CD4-positive, alpha-beta T cell treated with Interleukin-4 for 1 hour (primary cell): ENCODE measurements at places on chromosomes 2 and 18.

DNA sequence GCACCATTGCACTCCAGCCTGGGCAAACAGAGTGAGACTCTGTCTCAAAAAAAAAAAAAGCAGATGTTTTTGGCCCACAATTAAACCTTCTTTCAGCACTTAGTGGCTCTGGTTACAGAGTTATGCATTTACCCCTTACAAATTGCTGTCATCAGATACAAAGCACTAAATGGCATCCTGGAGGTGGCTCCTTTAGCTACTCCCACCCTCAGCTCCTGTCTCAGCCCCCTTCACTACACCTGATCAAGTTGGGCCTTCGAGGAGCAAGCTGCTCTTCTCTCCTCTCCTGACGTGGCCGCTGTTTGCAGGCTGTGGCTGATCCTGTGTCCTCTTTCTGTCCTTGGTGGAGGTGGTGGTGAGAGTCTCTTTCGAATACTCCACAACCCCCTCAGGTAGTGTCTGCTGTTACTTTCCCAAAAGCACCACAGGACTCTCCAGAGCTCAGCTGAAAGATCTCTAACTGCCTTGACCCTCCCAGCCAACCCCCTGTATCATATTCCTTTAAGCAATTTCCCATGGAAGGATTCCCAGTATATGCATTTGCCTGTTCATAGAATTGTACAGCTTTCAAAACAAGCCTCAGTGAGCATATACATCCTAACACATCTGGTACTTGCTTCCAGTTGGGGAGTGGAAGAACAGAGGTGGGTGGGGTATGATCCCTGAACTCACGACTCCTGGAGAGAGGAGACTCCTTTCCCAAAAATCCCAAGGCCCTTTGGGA, 285.9 kb downstream of the CLIP4 start:
- no peak for DNase-seq

DNA sequence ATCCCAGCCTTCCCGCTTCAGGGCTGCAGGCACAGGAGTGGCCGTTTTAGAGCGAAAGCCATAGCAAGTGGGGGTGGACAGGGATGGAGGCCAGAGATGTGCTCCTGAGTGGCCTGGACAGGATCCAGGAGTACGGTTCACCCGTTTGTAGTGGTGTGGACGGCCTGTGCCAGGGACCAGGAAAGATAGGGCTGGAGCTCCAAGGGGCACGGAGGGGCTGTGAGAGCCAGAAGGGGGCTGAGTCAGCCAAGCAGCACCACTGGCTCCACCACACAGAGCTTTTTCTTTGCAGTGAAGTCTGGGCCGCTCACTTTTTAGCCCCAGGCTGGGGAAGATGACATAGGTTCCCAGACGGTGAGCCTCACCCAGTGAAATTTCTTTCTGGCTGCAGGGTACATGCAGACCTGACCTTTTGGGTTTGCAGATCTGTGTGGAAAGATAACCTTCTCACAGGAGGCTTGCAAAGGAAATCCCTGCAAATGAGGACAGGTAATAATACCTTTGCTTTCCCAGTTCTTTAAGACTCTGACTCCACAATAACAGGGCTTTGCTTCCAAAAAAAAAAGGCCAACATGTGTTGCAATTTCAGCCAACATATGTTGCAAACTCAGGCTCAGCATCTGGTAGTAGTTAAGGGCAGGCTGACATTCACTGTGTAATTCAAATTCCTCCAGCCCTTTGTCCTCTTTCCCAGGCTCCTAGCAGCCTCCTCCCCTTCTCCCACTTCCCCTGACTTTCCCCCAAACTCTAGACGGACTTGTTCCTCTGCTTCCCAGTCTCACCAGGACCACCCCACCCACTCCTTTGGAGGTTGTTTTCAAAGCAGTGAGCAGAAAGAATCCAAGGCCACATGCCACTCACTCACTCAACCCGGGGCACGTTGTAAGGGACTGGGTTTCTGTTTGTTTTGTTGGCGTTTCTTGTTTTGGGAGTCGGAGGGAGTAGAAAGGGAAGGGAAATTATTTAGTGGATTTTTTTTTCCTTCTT, 20.3 kb upstream of the LAPTM4A start:
- no peak for DNase-seq

DNA sequence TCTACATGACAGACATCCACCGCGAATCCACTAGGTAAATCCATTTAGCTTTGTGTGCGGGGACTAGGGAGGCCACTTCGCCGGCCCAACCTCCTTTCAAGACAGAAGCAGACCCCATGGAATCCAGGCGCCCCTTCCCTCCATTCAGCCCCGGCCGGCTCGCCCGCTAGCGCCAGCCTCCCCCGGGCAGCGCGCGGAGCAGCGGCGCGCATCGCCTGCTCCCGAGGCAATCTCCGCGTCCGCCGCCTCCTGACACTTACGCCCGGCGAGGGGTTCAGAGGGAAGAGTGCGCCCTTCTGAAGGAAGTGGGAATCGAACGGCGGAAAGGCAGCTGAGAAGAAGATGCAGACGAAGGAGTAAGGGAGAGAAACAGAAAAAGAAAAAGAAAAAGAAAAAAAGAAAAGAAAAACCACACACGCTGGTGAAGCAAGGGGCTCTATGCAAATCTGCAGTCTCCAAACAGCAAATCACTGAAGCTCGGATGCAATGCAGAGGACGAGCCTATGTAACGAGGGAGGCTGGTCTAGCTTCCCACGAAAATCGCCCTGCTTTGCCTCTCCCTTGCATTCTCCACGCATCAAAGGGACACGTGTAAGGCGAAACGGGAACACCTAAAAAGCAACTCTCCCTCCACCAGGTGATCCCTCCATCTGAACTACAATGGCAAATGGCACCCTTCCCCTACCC, 684.4 kb downstream of the NRXN1 start:
- no peak for DNase-seq

- peak; percentile 19 for DNase-seq
Observed at GRCh38 chr2:37456479-37456878, 112.0 kb downstream of the QPCT start.

DNA sequence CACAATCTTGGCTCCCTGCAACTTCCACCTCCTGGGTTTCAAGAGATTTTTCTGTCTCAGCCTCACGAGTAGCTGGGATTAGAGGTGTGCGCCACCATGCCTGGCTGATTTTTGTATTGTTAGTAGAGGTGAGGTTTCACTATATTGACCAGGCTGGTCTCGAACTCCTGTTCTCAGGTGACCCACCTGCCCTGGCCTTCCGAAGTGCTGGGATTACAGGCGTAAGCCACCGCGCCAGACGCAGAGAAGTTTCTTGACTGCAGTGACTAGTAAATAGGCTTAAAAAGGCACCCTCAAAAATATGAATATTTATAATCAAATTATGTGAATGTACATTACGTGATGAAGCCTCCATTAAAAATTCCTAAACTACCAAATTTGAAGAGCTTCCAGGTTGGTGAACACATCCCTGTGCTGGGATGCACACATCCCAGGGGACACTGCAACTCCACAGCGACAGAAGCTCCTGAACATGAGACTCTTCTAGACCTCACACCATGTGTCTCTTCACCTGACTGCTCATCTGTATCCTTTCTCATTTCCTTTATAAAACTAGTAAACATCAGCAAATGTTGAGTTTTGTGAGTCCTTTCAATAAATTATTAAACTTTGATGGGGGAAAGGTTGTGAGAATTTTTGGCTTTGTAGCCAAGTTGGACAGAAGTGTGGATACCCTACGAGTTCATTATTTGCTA, 203.3 kb upstream of the SPOPL start:
- DNase-seq = no peak

- DNase-seq = no peak
Observed at GRCh38 chr2:174025271-174026121, 60.3 kb upstream of the SP3 start.

- peak; percentile 50 for DNase-seq
Observed at GRCh38 chr2:28356095-28356911, 36.4 kb upstream of the FOSL2 start.

- DNase-seq = no peak
Observed at GRCh38 chr2:30298302-30298701, 67.0 kb downstream of the LBH start.

DNA sequence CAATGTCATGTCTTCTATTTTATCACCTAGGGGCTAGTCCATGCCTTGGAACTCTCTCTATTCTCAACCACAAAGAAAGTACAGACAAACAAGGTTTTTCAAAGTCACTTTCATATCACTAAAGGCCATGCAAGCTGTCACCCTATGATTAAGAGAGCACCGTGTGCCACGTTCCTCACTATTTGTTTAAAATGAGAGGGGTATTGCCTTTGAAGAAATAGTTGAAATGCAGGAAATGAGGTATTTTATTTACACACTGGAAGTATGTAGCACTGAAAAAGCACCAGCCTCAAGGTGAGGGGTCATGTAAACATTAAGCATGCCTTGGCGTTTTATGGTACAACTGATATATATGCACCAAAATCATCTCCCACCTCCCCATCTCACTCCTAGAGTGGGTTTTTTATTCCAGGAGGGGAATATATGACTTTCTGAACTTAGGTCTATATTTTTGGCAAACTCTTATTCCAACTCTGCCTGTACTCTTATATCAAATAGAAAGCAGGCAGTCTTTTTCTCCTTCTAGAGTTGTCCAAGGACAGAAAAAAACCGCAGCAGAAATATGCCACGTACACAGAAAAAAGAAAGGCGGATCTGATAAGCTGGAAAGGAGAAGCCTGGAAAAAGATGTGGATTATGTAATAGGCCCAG, 53.5 kb downstream of the VSNL1 start:
- DNase-seq = no peak

GRCh38 chr2:62381656-62382055, 124.3 kb downstream of the TMEM17 start:
- no peak for DNase-seq

DNA sequence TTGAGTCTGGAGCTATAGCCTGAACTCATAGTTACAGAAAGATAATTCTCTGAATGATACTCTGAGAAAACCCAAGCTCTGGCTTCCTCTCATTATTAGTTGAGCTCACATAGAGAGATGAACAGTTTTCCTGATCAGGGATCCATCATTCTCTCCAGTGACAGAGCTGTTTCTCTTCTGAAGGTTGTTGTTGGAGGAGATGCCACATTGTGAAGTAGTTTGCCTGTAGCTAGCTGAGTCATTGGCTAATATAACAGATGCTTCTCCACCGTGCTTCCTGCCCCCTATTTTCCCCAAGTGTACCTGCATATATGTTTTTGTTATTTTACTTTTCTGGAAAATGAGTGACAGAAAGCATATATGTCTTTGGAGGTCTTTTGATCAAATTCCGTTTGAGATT, 64.6 kb downstream of the OSBPL6 start:
- DNase-seq = no peak

GRCh38 chr2:205776139-205776538, 93.8 kb downstream of the NRP2 start:
- DNase-seq = no peak

DNA sequence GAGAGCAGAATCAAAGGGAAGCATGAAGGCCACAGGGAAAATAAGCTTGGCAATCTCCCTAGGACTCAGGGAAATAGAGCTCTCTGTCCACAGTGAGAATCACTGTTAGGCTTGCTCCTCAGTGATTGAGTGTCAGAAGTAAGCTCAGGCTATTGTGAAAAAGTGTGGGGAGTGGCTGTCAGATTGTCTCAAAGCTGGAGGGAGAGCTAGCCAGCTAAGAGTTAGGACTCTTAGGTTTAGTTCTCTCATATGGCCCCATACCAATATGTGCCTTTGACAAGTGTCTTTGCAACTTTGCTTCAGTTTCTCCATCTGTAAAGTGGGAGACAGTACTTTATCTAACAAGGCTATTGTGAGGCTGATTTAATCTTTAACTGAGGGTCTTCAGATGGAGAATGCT, 17.2 kb downstream of the EIF4E2 start:
- no peak for DNase-seq

DNA sequence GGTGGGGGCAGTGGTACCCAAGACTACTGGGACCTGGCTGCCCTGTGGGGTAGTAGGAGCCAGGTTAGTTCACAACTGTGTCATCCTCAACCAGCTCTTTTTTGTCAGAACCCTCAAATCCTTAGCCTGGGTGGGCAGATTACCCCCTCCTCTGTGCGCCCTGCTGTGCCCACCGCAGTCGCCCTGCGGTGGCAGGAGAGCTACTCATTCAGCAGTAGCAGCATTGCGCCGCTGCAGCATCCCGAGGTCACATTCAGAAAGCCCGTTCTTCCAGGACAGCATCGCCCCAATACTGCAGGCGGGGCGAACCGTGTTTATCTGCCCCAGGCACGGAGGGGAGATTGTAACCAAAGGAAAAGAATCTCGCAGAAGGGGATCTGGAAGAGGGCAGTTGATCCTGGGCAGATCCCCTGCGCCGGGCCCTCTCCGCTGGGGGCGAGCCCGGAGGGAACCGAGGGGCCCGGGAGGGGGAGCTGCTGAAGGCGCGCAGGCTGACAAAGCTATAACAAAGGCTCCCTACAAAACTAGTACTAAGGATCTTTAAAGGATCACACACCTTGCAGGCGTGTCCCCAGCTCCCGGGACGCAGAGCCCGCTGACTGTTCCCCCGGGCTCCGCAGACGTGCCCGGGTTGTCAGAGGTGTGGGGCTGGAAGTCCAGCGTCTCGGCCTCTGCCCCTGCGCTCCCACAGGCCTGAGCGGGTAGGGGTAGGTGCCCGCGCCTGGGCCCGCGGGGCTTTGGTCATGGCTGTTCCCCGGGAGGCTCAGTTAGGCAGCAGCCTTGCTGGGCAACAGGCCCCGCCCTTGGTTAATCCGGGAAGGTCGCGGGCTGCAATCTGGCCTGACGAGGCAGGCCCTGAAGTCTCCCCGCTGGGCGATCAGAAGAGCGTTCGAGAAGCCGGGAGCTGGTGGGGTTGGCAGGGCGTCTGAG, 13.2 kb downstream of the POU3F3 start:
- no peak for DNase-seq

DNA sequence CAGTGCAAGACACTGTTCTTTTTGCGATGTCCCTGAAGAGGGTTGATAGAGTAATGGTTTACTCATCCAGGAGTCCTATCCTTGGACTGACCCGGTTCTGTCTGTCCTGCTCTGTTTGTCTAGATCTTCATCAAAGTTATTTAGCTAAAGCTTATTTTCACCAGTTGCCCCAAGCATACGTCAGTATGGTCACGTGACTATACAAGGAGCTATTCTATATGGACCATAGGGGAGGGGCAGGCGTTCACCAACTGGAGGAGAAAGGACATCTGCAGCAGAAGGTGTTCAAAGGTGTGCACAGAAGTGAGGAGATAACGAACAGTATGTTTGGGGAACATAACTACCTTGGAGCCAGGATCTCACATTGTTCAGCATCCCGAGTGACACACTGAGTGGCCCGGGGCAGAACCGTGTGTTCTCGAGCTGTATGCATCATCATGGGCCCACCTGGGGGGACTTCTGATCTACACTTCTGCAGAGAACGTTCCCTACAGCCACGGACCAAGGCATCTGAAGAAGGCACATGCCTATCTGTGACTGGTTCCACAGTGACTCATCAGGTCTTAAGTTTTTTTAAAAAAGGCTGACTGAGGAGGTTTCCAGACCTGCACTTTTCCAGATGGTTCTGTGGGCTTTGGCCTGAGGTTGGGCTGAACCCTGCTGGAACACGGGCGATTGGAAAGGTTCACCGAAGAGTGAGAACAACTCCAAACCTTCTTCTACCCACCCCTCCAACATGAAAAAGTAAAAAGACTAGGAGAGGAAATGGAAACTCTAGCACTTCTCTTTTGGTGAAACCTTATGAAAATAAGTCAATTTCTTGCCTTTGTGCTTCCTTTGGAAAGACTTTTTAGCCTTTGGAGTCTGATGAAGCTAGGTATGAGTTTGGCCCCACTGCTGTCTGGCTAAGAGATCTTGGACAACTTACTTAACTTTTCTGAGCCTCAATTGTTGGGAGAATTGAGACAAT, 68.6 kb upstream of the YWHAQ start:
- no peak for DNase-seq
